GM23338 (cell line): ENCODE measurements at places on chromosomes 5 and 9. TPM values are rescaled to one million over a fixed set of nuclear protein-coding genes. Genes with fewer than 3 reads are reported as not detected.
A peak's percentile ranks its signal among the peaks of the same experiment; 100 is the strongest.

GRCh38 chr5:167128581-167128980, 1162.9 kb upstream of the WWC1 start:
- no peak for DNase-seq

DNA sequence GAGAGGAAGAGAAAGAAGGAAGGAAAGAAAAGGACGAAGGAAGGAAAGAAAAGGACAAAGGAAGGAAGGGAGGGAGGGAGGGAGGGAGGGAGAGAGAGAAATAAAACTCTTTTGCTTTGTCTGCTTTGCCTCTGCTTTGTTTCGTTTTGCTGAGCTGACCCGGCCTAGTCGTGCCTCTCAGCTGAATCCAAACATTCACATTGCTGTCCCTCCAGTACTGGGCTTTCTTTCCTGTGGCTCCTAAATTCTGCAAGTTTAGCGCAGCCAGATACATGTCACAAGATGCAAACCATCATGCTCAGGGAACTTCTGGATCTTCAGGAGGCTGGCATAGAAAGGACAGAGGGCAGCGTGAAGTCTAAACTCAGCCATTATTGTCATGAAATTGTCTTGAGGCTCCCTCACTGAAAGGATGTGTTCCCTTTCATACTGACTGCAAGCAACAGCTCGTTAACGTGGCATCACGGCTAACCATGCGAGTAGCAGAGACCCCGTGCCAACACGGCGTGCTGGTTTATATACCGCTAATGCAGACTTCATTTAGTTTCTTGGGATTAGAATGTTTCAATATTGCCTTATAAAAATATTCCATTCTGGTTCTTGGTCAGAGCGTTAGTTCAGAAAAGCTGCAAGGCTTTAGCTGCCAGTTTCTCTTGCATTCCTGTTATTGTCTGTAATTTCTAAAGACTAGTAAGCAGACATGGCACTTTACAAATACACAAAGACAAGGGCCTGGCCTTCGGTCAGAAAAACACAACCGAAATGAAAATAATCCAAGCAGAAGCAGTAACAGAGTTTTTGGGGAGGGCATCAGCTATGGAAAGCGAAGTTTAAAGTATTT, 94.2 kb downstream of the TMEM174 start:
- DNase-seq, result no peak

GRCh38 chr5:91190314-91190690, 192.8 kb downstream of the ARRDC3 start:
- peak; percentile 11 for DNase-seq

- no peak for DNase-seq
These were observed 195.6 kb upstream of the RAI14 start for GRCh38 chr5:34460496-34460895.

DNA sequence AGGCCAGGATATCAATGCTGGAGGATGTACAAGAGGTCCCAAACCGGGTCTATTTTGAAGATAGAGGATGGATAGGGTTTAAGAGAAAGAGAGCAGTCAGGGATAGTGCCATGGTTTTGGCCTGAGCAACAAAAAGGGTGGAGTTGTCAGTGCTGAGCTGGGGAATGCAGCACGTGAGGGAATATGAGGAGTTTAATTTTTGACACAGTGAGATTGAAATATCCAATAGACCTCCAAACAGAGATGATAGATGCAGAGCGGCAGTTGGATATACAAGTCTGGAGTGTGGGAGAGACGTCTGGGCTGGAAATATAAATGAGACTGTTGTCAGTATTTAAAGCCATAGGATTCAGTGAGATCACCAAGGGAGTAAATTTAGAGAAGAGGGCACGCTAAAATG, 136.7 kb upstream of the EFNA5 start:
- no peak for DNase-seq

Gene NR4A3
- total RNA-seq, result 0.17 and 0.58 TPM in 2 replicates
